ENCODE measurements at places on chromosomes 13 and 19.

- no peak for DNase-seq
Observed at GRCh38 chr13:94708031-94708859, 4.1 kb downstream of the SOX21 start.

DNA sequence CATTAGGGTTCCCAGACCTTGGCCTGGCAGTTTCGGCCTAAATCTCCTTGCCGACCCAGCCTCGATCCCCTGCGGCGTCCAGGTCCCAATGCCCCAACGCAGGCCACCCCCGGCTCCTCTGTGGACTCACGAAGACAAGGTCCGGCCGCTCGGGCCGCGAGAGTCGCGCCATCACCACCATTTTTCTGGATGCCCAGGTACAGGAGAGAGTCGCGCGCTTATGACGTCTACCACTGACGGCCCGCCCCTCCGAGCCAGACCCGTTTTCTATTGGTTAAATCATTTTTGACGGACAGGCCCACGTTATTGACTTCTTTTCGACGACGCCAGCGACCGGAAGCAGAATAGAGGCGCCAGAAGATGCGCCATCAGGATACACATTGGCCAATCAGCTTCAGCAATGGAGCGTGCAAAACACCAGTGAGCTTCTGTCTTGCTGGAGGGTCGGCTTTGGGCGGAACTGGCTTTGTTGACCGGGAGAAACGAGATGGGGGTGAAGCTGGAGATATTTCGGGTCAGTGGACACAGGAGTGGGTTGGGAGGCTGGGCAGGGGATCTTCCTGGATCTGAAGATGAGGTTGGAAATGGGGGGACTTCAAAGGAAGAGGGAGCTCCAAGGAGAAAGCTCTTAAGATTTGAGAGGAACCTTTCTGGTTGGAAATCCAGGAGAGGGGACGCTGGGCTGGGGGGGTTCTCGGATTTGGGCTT lies at the start of the genes PET100 and XAB2:
TSS of gene PET100 (plus strand) at position 447 of the 708 bp plus-strand sequence. CDS start at position 488, 41 bp downstream.
TSS of gene XAB2 (minus strand) at position 199 of the 708 bp plus-strand sequence. CDS start at position 181, 18 bp downstream.
- DNase-seq: peak; percentile 92

- DNase-seq: peak; percentile 37
Observed at GRCh38 chr19:41641879-41642485, 15.1 kb upstream of the CEACAM4 start.

- no peak for DNase-seq
Observed at GRCh38 chr13:90156390-90156789, 1191.1 kb upstream of the MIR17HG start.

DNA sequence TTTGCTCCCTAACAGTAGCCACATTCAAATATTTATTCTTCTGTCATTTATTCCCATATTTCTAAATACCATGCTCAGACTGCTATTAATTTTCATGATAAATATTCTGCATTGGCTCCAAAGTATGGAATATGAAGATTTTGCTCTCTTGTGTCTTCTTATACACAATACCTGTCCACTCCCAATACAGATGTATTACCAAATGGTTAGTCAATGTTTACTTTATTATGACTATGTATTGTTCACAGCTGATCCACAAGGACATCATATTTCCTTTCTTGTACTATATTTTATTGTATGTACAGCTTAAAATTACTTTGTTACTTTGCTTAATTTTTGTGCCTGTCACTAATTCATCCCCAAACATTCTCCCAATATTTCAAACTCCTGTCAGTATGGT lies 322.3 kb downstream of the OXGR1 start:
- DNase-seq: no peak

- no peak for DNase-seq
Observed at GRCh38 chr19:677201-677600, 1.0 kb downstream of the FSTL3 start.

DNA sequence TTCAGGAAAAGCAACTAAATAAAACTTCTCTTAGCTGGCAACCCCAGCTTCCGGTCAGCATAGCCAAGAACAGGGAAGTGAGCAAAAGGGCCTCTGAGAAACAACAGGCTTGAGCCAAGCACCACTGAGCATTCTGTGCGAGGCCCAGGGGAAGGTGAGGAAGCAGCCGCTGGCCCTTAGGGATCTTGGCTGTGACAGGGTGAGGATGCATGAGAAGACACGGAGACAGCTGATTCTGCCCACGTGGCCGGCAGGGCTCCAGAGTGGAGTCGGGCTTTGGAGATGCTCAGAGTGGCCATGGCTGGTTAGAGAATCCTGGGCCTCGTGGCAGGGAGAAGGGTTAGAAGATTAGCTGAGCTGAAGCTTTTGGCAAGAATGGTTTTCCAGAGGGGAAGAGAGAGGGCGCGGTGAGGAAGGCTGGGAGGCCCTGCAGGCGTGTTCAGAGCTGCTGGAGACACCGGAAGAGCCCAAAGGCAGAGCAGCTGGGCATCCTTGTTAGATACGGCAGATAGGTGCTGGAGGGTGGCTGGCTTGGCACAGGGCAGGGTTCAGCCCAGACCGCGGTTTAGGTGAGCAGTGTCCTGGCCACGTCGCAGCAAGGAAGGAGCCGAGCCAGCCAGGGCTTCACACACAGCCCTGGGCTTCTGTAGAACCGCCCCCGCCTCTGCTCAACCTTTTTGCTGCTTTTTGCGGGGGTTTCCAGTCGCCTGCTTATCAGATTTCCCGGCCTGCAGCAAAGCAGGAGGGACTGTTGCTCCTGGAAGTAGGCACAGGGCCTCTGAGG lies 17.3 kb downstream of the UPF1 start:
- DNase-seq: no peak

DNA sequence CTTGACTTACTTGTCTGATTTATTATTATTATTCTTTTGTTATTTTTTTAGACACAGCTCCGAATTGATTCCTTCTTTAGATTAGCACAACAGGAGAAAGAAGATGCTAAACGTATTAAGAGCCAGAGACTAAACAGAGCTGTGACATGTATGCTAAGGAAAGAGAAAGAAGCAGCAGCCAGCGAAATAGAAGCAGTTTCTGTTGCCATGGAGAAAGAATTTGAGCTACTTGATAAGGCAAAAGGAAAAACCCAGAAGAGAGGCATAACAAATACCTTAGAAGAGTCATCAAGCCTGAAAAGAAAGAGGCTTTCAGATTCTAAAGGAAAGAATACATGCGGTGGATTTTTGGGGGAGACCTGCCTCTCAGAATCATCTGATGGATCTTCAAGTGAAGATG lies 29.4 kb downstream of the ERCC5 start:
- DNase-seq: no peak

GRCh38 chr19:37361994-37362393 lies 8.9 kb upstream of the ZNF527 start:
- DNase-seq: no peak

GRCh38 chr19:6697291-6697690 lies 23.2 kb downstream of the C3 start:
- DNase-seq: no peak

GRCh38 chr19:13037161-13037560 lies 41.9 kb downstream of the NFIX start:
- DNase-seq: no peak

GRCh38 chr19:45251452-45252354 lies 632 bp downstream of the MARK4 start:
- DNase-seq: no peak

GRCh38 chr19:8519388-8519787 lies 5.4 kb upstream of the ZNF414 start:
- DNase-seq: no peak

DNA sequence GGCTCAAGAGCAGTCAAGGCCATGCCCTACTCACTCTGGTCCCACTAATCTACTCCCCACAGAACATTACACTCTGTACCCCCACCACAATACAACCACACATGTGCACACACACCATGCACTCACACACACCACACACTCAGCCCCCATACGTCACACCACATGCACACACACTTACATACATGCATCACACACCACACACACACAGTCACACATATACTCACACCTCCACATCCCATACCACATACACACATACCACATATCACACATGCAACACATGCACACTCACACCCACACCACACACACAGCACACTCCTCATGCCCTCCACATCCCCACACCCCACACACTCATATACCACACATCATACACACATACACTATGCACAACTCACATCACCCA lies 67.6 kb downstream of the RASL11A start:
- no peak for DNase-seq

- no peak for DNase-seq
Observed at GRCh38 chr19:38234615-38235014, 10.6 kb upstream of the DPF1 start.

- DNase-seq: no peak
Observed at GRCh38 chr19:52237197-52237596, 32.2 kb upstream of the ZNF766 start.

DNA sequence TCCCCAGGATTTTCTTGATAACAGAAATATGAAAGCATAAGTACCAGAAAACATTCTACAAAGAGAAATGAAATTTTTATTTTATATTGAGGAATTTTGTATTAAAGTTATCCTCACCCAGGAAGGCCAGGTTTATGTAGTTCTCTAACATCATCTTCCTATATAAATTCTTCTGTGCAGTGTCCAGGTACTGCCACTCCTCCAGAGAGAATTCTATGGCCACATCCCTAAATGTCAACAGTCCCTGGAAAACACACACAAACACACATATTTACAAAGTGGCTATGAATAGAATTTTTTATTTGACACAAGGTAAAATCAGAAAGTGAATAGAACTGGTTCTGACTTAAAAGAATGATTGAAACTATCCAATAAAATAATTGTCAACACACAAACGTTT lies 110.5 kb upstream of the ZNF91 start:
- no peak for DNase-seq

GRCh38 chr13:93847162-93847561 lies 620.6 kb downstream of the GPC6 start:
- DNase-seq: no peak

- DNase-seq: no peak
Observed at GRCh38 chr13:74077792-74078191, 56.4 kb downstream of the KLF12 start.

- DNase-seq: no peak
Observed at GRCh38 chr13:42752731-42753130, 28.7 kb upstream of the FAM216B start.

GRCh38 chr13:76620036-76620435 lies 266.2 kb downstream of the KCTD12 start:
- no peak for DNase-seq

DNA sequence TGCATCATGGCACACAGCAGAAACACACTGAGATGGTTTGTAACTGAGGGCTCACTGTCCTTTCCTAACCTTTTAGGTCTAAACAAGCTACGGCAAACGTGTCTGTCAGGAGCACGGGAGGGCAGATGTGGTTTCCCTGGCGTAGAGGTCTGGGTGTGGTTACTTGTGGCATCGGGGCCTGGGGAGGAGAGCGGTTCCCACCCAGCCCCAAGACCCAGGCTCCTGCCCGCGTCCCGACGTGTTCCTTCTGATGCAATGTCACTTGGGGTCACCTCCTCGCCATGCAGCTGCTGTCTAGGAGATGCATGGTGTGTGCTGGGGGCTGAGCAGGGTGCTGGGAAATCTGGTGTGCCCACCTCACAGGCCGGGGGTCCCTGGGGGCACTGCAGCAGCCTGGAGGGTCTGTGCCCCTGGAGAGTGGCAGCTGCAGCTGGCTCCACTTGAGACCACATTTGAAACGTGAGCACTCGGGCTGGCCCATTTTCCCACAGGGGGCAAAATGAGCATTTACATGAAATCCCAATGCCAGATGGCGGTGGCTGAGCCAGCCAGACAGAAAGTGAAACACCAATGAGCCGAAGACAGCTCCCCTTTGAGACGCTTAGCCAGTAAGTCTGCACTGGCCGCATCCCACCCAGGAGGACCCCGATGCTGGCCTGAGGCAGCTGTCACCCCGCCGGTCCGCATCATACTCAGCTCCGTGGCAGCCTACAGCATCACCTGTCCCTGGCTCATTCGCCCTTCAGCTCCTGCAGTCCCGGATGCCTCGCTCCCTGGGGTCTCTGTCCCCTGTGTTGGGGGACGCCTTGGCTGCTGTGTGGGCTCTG lies 22.3 kb upstream of the MYDGF start:
- no peak for DNase-seq

DNA sequence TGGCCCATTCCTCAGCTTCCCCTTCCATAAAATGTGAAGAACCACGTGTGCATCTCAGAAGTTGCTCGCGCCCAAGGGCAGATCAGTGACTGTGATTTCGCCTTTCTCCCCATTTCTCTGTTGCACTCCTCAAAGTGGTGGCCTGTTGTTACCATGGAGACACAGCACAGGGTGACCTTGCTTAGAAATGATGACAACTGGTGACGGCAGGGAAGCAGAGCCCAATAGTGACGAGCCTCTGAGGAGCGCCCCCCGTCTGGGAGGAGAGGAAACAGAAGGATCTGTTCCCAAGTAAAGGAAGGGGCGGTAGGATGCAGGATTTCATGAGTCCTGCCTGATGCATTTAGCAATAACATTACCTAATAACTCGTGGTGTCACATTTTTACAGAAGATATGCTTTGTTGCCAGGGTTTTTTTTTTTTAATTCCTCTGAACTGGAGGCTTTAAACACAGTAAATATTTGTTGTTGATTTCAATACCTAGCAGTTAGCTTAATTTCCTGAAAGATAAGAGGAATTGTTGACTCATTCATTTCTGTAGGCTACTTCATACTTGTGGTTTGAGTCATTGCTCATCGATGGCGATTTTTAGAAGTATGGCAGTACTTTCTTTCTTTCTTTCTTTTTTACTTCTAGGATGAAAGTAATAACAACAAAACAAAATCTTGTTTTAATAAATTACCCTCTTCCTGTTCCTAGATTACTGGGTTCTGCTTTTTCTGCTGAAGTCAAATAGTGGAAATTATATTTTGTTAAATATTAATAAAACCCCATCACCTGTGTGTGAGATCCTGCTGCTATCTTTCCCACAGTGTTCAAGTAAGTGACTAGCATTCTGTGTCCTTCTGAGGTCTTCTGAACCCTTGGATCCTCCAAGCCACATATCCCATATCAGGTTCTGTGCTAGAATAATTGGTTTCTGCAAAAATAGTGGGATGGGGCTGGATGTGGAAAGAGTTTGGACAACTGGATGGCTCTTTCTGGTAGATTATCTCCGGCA lies 36.0 kb downstream of the MBNL2 start:
- no peak for DNase-seq

DNA sequence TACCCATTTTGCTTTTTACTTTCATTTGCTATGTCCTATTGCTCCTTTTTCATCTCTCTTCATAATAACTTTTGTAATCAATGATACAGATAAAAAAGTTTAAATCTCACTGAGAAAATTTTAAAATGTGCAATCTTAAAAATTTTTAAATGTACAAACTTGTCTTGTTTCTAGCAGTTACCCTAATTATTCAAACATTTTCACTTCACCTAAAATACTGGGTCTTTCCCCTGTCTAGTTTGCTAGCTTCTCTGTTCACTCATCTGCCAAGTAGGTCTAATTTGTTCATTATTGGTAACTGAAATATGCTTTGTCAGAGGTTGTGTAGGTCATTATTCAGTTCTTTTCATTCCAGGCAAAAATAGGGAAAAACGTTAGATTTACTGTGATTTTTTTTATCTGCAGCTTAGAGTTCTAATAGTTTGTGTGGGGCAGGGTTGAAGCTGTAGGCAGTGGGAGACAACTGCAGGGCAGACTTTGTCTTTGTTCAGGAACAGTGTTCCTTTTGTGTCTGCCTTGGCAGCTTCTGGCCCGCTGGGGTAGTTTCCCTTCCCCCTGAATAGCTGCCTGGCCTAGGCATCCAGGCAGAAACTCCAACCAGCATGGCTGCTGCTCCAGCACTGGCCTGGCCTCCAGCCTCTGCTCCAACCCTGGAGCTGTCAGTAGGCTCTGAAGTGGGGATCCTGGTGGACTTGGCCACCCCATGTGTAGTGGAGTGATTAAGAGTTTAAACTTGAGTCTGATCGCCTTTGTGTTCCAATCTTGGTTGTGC lies 48.5 kb downstream of the WDFY2 start:
- DNase-seq: no peak

- no peak for DNase-seq
Observed at GRCh38 chr13:22092791-22093560, 422.1 kb downstream of the FGF9 start.

All from NCI-H2107 (cell line).